Epithelial cell of esophagus (primary cell): ENCODE measurements at places on chromosomes 2 and 18.

DNA sequence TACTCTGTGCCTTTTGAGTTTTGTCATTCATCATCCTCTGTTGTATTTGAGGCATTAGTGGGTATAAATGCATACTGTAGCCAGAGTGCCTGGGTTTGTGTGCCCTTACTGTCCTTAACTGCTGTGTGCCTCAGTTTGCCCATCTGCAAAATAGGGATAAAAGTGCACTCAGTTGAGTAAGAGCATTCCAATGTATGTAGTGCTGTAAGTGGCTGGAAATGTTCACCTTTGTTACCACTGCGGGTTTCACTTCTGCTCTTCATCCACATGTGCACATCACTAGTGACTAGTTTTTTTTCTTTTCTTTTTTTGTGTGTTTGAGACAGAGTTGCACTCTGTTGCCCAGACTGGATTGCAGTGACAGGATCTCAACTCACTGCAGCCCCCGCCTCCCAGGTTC is 39.9 kb downstream of the PLEKHB2 start:
- no peak for DNase-seq

DNA sequence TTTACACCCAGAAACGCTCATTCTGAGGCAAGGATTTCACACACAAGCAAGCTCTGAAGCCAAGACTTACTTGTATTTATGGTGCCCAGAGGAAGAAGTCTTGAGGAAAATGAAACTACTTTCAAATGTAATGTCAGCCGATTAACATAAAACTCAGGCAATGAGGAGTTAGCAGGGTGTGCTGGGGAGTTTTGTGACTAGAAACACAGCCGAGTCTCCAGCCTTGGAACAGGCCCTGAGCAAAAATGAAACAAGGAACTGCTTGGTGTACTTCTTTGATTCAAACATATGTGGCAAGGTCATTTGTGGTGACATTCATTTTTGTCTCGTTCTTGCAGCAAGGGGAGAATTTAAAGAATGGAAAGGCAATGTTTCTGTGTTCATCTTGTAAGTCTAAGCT is 4.5 kb downstream of the DYTN start:
- DNase-seq: no peak

DNA sequence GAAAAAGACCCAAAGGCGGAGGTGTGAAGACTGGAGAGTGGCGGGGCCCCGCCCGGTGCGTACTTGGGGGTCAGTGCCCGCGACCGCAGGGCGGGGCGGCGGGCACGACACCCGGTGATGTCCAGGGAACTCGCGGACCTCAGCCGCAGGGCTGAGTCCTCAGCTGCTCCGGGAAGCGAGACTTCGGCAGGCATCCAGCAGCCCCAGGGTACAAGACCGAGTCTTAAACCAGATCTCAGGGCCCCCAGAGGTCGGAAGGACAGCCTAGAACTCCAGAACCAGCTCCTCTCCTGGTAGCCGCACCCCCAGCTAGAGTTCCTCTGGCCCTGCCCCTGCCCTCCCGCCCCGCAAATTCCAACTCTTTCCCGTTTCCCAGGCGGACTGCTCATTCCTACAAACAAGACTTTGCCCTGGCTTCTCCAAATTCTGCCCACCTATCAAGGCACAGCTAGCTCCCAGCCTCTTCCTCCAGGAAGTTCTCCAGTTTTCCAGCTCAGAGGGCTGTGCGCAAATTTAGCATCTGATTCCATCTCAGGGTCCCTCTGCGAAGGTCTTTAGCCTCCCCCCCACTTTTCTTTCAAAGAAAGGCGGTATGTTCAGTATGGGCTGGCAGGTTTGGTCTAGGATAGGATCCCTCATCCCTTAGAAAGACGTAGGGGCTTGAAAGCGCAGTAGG is 26.0 kb upstream of the NOTO start:
- no peak for DNase-seq

DNA sequence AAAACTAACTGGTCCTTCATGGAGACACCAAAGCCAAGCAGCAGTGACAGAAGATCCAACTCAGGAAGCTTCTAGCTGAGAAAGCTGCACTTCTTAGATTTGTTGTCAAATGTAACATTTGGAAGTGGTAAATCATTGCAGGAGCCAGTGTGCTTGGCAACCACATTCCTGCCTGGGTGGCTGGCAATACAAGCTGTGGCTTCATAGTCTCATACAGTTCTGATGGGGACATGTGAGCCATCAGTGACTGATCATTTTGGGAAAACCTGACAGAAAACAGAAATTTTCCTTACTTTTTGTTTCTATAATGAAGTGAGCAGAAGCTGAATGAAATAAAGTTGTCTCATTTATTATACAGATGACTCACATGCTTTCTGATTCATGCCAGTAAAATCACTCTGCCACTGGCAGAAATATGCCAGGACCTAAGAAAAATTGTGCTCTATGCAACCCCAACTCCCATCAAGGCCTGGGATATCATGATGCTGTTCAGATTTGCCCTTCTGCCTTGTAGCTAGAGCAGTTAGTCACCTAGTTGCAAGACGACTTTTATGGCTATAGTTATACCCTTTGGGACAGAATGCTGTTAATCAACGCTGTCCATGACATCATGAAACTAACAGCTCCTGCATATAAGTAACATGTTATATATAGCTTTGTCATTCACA is 508.1 kb downstream of the ADCYAP1 start:
- peak; percentile 0 for DNase-seq

DNA sequence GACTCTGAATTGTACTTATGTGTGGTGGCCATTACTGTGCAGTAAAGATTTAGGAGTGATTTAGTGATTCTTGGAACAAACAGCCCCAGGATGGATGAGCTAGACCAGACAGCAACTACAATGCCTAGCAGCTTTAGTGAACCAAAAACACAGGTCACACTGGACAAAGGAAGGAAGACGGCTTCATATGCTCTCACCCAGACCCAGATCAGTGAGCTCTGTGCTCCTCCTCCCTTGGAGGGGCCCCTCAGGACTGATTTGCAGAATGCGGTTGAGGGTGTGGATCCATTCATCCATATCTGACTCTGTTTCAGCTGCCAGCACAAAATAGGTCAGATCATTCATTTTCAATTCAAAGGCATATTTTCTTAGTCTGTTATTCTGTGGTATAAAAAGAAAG is 159.7 kb upstream of the CCDC195 start:
- DNase-seq: no peak

DNA sequence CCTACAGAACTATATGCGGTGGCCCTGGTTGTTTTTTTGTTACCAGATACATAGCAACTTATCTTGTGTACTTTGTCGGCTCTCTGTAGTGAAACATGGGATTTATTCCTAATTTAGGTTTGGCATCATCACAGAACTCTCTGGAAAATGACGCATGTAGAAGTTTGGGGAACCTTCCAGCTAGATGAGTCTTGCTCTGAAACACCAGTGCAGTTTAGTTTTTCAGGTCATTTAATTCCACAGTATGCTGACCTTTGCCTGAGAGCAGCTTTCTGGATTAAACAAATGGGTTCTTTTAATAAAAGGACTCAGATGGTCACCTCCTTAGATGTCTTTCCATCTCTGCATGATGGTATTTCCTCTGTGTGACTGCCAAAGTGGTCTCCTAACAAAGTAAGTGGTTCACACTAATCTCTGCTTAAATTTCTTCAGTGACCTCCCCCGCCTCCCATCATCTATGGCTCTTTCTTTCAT is 39.9 kb downstream of the MYO3B start:
- no peak for DNase-seq

DNA sequence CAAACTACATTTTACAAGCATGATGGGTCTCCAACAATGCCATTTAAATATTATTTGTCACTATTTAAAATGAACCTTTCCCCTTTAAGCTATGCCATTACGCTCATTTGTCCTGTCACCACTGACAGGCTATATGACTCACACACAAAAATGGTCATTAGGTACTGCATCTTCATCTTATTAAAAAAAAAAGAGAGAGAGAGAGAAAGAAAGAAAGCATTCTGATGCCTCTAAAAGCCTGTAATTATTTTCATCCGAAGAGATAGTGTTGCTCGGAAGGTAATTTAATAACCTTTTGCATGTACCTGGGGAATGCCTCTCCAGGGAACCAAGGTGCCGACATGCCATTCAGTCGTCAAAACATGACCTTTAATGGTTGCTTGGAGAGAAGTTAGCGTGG is 226.7 kb downstream of the ARHGAP15 start:
- DNase-seq: no peak

- DNase-seq: no peak
These were observed 43.8 kb downstream of the MPHOSPH10 start for GRCh38 chr2:71174207-71174606.

- DNase-seq: no peak
These were observed 40.5 kb downstream of the NDUFA10 start for GRCh38 chr2:239984421-239985194.

DNA sequence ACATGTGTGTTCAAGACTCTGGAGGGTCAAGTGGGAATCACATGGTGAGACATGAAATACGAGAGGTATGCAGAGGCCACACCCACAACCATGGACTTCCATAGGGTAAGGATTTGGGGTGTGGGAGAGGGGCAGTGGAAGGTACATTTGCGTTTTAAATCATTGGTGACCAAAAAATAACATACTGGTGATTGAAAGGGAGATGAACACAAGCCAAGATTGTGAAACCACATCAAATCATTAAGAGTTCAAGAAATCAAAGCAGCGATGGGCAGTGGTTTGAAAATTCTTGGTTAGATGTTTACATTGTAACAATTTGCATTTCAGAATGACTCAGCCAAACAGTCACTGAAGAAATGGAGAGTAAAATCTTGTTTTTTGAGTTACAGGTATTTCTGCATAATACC is 1.9 kb upstream of the CABYR start:
- DNase-seq: peak; percentile 56

DNA sequence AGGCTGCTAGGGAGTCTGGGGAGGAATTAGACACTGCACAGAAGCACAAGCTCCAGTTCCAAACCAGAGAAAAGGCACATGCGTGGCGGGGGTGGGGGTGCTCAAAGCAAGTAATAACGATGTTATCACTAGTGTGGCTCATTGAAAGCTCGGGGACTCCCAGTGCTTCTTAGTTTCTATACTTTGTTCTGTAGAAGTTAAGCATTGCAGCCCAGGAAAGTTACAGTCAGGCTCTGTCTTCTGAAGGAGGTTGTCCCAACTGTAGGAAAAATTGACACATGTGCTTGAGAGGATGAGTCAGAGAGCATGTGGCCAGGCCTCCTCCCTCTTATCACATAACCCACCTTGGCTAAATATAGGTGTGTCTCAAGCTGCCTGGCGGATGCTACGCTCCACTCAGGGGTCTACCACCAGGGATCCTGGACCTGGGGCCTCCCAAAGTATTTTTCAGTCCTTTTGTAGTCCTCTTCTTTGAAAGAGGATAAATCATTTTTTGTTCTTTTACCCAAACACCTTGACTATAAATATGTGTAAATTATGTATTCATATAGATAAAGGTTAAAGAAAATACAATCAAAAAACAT is 3.8 kb downstream of the GALNT5 start:
- peak; percentile 91 for DNase-seq

- peak; percentile 31 for DNase-seq
These were observed 227.3 kb upstream of the TANK start for GRCh38 chr2:160932960-160933359.

GRCh38 chr2:160784034-160784433 is 290.4 kb upstream of the RBMS1 start:
- DNase-seq: no peak

DNA sequence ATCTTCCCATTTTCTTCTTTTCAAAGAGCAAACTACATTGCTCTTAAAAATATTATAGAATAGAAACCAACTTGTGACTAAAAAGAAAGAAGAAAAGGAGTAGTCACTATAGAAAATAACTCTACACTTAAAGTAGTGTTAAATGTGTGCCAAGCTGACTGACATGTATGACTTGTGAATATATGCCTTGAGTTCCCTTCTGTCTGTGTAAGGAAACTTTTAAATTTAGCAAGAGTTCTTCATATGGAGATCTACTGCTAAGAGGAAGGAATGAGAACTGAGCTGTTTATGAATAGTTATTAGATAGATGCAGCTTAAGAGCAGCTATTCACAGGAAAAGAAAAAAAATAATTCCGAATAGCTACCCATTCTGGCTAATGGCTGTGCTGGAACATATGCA is 1221.7 kb upstream of the ZEB2 start:
- no peak for DNase-seq

DNA sequence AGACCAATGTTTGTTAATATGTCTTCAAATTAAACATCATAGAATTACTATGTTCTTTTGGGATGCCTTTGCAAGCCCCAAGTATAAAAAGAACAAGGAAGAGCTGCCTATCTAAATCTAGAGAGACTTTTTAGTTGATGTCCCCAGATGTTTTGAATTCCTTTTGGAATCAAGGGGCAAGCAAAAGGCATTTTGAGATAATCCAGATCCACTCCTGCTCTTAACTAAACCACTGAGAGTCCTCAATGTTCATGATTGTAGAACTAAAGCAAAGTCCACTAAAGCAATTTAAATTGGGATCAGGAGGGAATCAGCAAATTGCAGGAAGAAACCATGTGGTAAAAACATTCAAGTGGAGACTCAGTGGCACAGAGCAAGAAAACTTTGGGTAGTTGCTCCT is 558.5 kb upstream of the VRK2 start:
- no peak for DNase-seq

DNA sequence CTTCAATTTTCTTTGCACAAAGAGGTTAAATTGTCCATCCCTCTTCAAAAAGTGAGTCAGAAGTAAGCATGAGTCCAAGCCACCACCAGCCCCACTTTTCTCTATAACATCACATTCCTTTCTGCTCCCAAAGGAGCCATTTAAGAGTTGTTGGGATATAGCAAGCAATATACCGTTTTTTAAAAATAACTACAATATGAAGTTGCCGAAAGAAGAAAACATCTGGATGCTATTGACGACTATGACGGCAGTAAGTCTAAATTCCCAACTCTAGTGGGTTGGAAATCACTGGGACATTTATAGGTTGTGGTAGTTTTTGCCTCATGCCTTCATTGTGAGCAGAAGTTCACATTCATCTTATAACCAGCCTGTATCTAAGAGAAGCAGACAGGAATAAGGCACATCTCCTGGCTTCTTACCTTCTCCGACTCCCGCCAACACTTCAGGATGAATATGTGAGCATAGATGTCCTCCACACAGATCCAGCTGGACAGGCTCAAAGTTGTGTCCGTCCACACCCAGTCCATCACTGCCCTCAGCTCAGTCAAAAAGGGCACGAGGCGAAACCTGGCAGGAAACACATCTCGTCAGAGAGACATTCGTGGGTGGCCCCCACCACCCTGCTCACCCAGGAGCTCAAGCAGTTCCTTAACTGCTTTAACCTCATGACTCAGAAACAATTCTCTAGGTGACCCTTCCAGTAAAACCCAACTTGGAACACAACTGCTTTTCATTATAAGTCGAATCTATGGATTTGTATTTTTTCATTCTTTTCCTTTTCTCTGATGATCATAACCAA is 163.6 kb downstream of the NAPG start:
- no peak for DNase-seq

DNA sequence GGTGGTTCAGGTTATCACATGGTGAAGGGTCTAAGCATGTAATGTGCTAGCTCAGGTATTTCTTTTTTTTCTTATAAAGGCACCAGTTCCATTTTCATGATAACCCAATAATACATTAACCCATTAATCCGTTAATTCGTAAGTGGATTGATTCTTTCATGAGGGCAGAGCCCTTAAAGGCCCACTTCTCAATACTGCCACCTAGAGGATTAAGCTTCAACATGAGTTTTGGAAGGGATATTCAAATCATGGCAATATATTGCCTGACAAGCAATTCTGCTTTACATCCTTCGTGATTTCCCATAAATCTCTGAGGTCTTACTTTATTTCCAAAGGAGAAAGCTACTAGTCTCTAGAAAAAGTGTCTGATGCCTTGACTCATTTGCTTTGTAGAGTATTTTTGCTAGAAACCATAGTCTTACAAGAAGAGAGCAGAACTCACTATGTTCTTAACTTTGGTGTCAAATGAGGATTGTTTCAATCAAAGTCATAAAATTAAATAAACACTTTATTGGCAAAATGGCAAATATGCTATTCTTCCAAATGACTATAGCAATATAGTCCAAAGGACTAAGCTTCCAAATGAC is 271.3 kb downstream of the KCNS3 start:
- DNase-seq: peak; percentile 62
